ENCODE measurements at places on chromosomes 12 and 14.

DNA sequence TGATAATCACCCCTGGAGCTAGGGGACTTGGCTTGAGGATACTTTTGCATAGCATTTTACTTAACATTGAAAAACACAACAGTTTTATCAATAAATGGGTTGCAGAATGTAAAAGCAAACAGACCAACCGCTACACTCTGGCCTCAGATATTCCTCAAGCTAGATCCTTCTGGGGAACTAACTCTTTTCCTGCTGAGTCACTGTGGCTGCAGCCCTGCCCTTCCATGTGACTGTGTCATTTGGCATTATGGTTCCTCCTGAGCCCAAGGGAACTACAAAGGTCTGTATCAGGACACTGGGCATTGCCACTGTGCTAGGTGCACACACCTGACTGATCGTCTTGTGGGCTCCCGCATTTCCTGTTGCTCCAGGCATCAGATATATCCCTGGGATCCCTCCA lies 56.6 kb downstream of the TTC9 start:
- no peak for DNase-seq

DNA sequence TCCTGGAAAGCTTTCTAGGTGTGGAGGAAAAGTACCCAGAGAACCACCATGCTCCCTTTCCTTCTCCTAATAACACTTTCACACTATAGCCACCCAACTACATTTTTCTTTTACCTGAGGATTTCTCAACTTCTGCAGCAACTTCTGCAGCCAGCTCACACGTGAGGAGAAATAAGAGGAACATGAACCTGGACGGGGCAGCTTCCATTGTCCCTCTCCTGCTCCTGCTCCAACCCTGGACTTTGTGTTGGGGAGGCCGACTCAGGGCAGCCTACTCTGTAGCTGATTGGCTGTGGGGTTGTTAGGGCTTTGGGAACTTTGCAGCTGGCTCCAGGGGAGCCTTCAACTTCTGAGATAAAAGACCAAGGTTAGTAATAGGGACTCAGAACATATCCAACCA lies at the start of gene ERP27:
ERP27 (minus strand) TSS at position 237 of the 400 bp plus-strand sequence; CDS start at position 208, 29 bp downstream.
- no peak for DNase-seq

- no peak for DNase-seq
Observed at GRCh38 chr12:124864326-124864752, 675 bp upstream of the SCARB1 start.

- DNase-seq, result no peak
Observed at GRCh38 chr14:80310938-80311750, 99.8 kb upstream of the DIO2 start.

DNA sequence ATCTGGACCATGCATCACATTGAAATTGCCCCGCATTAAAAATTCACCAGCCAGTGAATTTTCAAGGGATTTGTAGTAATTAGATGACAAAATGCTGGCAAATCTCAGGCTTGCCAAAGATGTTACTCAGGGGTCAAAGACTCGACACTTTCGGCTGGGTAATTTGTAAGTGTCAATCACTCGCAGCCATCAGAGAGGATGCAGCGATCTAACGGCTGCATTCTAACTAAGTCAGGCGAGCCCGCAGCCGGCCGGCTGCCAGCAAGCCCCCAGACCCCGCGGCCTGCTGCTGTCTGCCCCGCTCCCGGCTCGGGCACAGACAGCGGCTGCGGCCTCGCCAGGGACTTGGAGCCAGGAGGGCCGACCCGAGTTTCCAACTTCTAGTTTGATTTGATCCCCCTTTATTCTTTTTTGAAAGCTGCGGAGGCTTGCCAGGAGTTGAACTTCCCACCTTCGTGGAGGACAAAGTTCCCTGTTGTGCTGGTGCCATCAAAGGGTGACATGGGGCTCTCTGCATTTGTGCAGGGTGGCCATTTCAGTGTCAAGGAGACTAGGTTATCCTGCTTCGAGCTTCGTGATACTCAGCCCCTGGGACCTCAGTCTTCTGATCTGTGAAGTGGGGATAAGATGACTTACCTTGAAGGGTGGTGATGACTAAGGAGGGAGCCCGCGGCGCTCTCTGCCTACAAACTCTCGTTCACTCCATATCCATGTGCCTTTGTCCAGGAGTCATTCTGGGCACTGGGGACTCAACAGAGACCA lies 169.9 kb downstream of the RBM19 start:
- no peak for DNase-seq

DNA sequence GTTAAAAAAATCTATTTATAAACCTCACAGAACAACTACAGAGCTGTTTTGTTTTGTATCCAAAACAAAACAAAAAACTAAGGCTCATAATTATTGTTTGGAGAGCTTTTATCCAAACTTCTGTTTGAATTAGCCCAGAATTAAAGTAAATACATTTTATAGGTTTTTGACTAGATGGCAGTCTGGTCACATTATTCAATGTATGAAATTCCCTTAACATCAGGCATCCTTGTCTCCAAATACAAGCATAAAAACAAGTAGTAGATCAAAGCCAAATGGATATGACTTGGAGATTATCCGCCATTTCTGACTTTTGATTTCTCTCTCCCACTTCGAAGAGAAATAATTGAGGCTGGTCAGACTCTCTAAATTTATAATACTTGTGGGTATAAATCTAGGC lies 63.5 kb downstream of the SLC38A1 start:
- no peak for DNase-seq

DNA sequence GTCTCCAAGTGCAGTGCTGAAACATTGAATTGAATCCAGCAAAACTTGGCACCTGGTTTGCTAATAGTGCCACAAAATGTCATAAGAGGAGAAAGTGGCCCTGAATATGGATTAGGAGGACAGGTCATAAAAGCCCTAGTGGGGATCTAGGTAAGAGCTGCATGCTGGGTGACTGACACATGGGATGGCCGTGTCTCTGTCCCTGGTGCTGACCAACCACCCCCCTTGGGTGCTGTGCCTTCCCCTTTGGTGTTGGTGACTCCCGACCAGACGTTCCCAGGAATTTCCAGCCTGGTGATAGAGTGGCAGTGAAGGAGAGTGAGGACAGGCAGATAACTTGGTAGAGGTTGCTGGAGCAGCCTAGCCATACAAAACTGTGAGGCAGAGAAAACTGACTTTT lies 142.8 kb downstream of the VRK1 start:
- no peak for DNase-seq

GRCh38 chr12:10716704-10717315 lies 6.3 kb downstream of the YBX3 start:
- DNase-seq, result no peak

Data from stimulated activated CD4-positive, alpha-beta T cell treated with anti-CD3 and anti-CD28 coated beads, TNF-alpha, amount 100 ng/mL, for 24 hours (primary cell).